ENCODE measurements at places on chromosomes 16 and 17.

- DNase-seq: no peak
Observed at GRCh38 chr17:732902-733720, 715 bp downstream of the TLCD3A start.

DNA sequence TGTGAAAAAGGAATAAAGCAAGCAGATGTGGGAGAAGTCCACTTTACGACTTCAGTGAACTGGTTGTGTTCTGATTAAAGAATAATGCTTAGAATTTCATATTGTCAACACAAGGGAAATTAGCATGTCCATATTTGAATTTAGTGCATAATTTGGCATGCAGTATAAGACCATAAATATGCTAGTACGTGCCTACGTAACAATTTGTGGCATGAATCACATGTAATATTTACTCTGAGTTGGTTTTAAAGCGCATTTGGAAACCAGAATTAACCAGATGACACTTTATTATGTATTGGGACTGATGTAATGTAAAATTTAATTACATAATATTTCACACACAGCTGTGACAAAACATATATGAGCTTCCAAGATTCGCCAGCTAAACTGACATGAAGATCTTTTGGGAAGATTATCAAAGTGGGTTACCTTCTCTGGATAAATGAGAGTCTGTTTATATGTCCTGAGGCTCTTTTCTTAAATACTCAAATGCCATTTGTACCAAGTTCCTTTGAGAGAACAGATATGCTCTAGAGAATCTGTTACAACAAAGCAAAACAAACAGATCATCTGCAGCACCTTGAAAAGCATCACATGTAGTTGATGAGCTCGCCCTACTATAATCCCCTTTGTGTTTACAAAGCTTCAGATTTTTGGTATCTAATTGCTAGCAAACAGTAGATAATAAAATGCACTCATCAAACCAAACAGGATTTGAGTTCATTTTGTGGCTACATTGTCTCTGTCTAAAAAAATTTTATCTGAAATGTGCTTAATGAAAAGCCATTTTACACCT is 1468.6 kb downstream of the CDH11 start:
- DNase-seq: no peak

DNA sequence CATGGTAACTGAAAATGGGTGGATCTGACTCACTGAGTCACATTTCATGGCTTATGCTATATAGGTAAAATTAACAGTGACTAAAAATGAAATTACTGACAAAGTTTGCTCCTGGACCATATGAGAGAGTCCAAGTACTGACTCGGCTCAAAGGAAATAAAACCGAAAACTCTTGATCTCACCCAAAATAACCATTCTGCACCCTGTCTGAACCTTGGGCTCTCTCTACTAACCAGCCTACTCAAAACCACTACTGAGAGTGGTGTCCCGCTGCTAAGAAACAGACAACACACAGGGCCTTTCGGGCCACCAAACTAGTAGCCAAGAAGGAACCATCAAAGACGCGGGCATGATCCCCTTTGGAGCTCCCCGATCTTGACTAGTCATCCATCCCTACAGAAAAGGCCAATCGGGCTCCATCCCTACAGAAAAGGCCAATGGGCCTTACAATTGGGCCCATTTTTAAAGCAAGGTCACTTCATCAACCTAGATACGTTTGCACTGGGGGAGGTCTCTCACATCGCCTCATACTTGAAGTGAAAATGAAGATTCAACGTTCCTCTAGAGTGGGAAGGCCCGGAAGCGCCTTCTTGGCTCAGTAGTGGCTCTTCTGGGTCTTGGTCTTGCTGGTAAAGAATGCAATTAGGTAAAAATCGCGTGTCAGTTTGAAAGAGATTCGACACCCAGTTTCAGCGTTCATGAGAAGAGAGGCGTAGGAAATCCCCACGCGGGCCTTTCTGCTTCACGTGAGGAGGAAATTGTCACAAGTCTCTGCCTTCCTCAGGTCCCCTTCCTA is 720 bp upstream of the ZPBP2 start:
- DNase-seq: no peak

- DNase-seq: no peak
Observed at GRCh38 chr16:14562691-14563491, 67.2 kb downstream of the PARN start.

DNA sequence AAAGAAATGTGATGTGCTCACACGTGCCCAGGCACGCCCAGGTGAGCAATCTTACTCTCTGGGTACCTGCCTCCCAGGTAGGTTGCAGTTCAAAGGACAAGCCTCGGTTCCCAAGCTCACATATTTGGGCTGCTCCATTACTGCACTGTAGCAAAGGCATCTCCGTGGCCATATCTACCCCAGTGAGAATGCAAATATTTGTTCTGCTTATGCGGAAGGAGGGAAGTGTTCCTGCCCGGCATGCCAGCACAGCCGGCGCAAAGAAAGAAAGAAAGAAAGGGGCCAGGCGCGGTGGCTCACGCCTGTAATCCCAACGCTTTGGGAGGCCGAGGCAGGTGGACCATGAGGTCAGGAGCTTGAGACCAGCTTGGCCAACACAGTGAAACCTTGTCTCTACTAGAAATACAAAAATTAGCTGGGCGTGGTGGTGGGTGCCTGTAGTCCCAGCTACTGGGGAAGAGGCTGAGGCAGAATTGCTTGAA is 30.7 kb downstream of the SLC43A2 start:
- no peak for DNase-seq

DNA sequence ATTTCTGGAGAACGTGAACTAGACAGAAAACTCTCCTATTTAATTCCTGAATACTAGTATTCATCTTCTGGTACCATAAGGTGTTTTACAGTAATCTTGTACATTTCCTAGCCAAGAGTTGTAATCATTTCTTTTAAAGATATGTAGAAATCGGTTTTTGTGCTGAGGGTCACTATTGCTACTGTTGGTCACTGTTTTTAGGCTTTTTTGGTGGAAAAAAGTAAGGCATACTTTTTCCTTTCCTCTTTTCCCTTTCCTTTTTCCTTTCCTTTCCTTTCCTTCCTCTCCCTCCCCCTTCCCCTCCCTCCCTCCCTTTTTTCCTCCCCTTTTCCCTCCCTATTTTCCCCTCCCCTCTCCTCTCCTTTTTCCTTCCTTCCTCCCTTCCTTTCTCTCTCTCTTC is 706.4 kb upstream of the GOT2 start:
- DNase-seq: no peak

GRCh38 chr17:48459070-48459844 is 29.2 kb upstream of the SKAP1 start:
- DNase-seq: no peak

GRCh38 chr16:66381585-66382170 is 15.2 kb downstream of the CDH5 start:
- DNase-seq: no peak

DNA sequence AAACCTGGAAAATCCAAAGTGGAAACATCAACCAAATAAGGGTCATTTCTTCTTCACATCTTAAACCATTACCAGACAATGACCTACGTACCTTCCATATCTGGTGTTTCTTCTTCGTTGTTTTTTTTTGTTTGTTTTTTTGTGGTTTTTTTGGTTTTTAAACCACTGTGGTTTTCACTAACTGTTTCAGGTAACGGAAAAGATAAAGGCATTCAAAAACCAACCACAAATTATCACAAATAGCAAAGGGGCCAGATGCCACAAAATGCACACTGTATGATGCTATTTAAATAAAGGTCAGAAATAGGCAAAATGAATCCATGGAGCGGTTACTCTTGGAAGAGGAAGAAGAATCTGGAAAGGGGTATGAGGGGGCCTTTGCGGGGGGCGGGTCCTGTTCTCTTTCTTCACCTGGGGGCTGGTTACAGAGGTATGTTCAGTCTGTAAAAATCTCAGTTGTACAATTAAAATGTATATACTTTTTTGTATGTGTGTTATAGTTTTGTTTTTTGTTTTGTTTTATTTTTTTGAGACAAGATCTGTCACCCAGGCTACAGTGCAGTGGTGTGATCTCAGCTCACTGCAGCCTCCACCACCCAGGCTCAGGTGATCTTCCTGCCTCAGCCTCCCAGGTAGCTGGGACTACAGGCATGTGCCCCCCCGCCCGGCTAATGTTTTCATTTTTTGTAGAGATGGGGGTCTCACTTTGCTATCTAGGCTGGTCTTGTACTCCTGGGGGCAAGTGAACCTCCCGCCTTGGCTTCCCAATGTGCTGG is 29.6 kb downstream of the LITAF start:
- no peak for DNase-seq

- no peak for DNase-seq
Observed at GRCh38 chr16:89808475-89808874, 8.0 kb downstream of the FANCA start.

GRCh38 chr16:31361201-31362110 is 6.5 kb downstream of the ITGAX start:
- no peak for DNase-seq

- no peak for DNase-seq
Observed at GRCh38 chr16:49793244-49793643, 62.7 kb downstream of the ZNF423 start.

DNA sequence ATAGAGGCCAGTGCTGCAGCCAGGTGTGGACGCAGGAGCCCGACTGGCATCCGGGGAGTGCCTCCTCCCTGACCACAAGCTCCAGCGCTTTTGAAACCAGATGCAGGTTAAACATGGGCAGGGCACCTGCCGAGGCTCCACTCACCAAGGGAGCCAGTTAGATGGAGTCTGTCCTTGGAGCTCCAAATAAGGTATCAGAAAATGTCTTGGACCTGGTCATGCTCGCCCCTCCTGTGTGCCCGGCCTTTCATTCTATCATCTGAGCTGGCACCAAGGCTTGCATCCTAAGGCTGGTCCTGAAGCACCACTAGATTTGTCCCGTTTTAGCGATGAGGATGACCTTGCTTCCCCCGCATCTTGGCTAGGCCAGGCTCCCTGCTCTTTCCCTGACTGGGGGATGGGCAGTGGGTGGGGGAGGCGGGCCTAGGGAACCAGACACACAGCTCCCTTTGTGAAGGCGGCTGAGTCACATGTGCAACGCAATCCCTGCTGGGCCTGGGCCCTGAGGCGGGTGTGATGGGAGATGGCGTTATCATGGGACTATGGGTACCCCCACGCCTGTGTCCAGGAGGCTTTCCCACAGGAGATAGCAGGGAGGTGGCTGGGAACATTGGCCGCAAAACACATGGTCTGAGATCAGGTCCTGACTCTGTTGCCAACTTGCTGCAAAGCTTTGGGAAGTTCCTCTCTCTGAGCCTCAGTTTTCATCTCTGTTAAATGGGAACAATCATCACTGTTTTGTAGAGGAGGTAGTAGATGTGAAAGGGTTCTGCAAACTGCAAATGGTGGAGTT is 5.0 kb upstream of the ADGRG1 start:
- DNase-seq: no peak

- DNase-seq: no peak
Observed at GRCh38 chr16:57479976-57480753, 6.1 kb downstream of the DOK4 start.

GRCh38 chr17:65182233-65182632 is 45.1 kb downstream of the RGS9 start:
- no peak for DNase-seq

GRCh38 chr16:5905935-5906334 is 808.3 kb upstream of the EEF2KMT start:
- no peak for DNase-seq

- no peak for DNase-seq
Observed at GRCh38 chr17:39098588-39098987, 52.8 kb downstream of the PLXDC1 start.

DNA sequence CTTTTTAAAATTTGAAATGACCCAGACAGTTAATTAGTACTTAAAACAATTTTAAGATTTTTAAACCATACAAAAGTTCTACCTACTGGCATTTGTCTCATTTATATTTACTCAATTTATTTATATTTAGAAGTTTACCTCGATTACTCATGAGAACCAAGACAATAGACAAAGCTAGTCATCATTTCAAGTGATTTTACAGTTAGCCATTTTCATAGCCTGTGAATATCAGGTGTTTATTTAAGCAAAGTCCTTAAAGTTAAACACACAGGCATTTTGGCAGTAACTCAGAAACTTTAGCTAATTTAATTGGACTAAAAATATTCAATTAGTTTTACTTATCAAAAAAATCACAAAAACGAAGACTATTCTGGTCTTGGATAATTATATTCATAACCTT is 101.6 kb upstream of the KIF2B start:
- DNase-seq: no peak

- DNase-seq: no peak
Observed at GRCh38 chr17:17852930-17853329, 16.1 kb upstream of the SREBF1 start.

- DNase-seq: peak; percentile 52
Observed at GRCh38 chr17:58317421-58318064, 11.1 kb downstream of the TSPOAP1 start.

- no peak for DNase-seq
Observed at GRCh38 chr17:47239967-47240651, 13.5 kb upstream of the ITGB3 start.

GRCh38 chr16:77469634-77470033 is 34.8 kb upstream of the ADAMTS18 start:
- no peak for DNase-seq

DNA sequence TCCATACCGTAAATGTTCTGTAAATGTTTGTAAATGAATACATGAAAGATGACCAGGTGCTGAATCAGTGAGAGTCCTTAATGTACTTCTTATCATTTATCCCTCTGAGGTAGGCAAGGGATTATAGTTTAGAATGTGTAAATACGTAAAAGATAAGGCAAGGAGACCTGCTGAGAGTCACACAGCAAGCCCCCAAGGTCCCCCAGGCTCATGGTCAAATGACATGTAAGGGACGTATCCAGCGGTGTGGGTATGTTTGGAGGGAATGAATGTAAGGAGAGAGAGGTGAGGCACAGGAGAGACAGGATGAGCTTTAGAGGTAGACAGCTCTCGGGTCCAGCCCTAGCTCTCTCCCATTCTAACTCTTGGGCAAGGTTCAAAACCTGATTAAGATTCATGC is 341.8 kb downstream of the WWOX start:
- DNase-seq: no peak

DNA sequence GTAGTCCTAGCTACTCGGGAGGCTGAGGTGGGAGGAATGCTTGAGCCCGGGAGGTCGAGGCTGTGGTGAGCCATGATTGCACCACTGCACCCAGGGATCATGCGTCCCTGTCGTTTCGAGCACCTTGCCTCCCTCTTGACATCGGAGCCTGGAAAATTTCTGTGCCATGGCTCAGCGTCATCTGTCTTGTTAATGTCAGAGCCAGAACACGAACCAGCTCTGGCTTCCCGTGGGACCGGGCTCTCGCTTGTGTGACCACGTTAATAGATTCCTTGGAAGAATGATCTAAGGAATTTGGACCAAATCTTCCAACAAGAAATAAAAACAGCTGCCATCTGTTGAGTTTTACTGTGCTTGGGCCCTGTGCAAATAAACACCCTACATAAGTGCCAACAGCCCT is 117.7 kb downstream of the ABCC1 start:
- no peak for DNase-seq

GRCh38 chr16:59242556-59242955 is 508.4 kb upstream of the GOT2 start:
- DNase-seq: no peak

Data from stimulated activated CD4-positive, alpha-beta T cell treated with anti-CD3 and anti-CD28 coated beads, Interleukin-1b, Interleukin-23, amount 100 ng/mL, for 24 hours (primary cell).